Glutamatergic neuron (in vitro differentiated cells): ENCODE measurements at places on chromosomes 7 and 10. TPM values are rescaled to one million over a fixed set of nuclear protein-coding genes. Genes with fewer than 3 reads are reported as not detected.
A peak's percentile ranks its signal among the peaks of the same experiment; 100 is the strongest.

DNA sequence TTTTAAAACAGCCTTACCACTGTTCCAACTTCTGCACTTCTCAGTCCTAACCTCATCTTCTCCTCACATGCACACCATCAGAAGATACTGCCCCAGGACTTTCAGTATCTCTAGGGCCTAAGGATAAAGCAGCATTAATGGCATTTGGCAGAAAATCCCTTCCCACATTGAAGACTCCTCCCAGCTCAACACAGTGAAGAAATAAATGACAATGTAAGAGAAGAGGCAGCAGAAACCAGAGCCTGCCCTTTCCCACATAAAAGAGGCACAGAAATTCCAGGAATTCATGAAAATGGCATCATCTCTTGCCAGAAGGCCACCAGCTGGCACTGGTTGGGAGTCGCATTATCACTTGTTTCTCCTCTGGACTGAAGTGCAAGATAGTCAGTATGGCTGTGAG, 3.7 kb downstream of the GCC1 start:
- peaks cover 5% of the 10 kb centered on the region for H3K36me3 ChIP-seq
- no peak overlapping the region for H3K27ac ChIP-seq
- H3K4me1 ChIP-seq = peaks cover 13% of the 10 kb centered on the region
- DNase-seq = no peak

GRCh38 chr7:144384071-144384470, 19.4 kb downstream of the NOBOX start:
- DNase-seq = no peak
- peaks cover 5% of the 10 kb centered on the region for H3K27me3 ChIP-seq
- H3K27ac ChIP-seq = no peak overlapping the region
- H3K4me3 ChIP-seq = no peak overlapping the region

- peak overlapping the region; percentile 2 for H3K27ac ChIP-seq
- peaks cover 31% of the 10 kb centered on the region for H3K4me1 ChIP-seq
- DNase-seq = peak; percentile 40
Measured at GRCh38 chr10:124077208-124077993, 16.0 kb downstream of the CHST15 start.

DNA sequence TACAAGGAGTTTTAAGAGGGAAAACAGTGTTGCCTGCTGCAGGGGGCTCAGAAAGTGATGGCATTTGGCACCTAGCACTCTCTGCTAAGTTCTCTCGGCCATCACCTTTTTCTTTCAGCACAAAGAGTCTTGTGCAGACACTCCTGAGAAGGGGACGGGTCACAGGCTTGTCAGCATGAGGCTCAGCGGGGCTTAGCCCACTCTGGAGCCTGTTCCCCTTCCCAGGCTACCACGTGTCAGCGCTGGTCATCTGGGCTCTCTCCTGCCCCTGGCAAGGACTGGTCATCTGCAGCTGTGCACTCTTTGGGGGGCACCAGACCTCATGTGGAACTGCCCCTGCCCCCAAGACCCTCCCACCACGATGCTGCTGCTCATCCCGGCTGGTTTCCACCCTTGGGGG, 152.1 kb upstream of the MKI67 start:
- H3K36me3 ChIP-seq = no peaks in the 10 kb centered on the region
- H3K27ac ChIP-seq = no peak overlapping the region
- peaks cover 11% of the 10 kb centered on the region for H3K4me1 ChIP-seq
- no peaks in the 10 kb centered on the region for H3K27me3 ChIP-seq

Gene PPP1R17
- total RNA-seq = 657 TPM

Gene DENND11
- 9.5 TPM for total RNA-seq

Gene TMEM178B
- total RNA-seq = 49.8 TPM
